Testis (tissue), 5 donors: ENCODE measurements at places on chromosomes 12 and 14. TPM values are rescaled to one million over a fixed set of nuclear protein-coding genes. Genes with fewer than 3 reads are reported as not detected.
A peak's percentile ranks its signal among the peaks of the same experiment; 100 is the strongest.

The ALDH2 gene
- total RNA-seq, result 58.4 TPM

The YAF2 gene
- total RNA-seq, result 26.6 TPM

The IL23A gene
- 8.4 TPM for total RNA-seq

The MYF6 gene
- not detected for total RNA-seq

The NANOG gene
- total RNA-seq, result 0.50 TPM

The THTPA gene
- total RNA-seq, result 25.1 TPM

The AJUBA gene
- total RNA-seq, result 11.3 TPM

The CLEC1A gene
- 3.2 TPM for total RNA-seq

The ASPG gene
- total RNA-seq, result 2.7 TPM

The STAB2 gene
- 2.7 TPM for total RNA-seq

The PLEKHG3 gene
- total RNA-seq, result 20.1 TPM

The CCDC85C gene
- total RNA-seq, result 26.4 TPM

The IAPP gene
- not detected for total RNA-seq

The NOS1 gene
- 3.1 TPM for total RNA-seq

The FGF6 gene
- total RNA-seq, result not detected

The NFE2 gene
- total RNA-seq, result 0.94 TPM

The GALNT6 gene
- total RNA-seq, result 2.8 TPM

The NINJ2 gene
- total RNA-seq, result 17.3 TPM

The BMAL2 gene
- 3.7 TPM for total RNA-seq

GRCh38 chr14:47596860-47597259 is 78.5 kb downstream of the MDGA2 start:
- H3K36me3 ChIP-seq, result no peaks in the 10 kb centered on the region
- no peak overlapping the region for H3K27ac ChIP-seq
- no peaks in the 10 kb centered on the region for H3K4me1 ChIP-seq
- no peak for DNase-seq
- H3K27me3 ChIP-seq, result no peaks in the 10 kb centered on the region

- no peak overlapping the region for H3K27ac ChIP-seq
- H3K4me3 ChIP-seq, result no peak overlapping the region
- no peaks in the 10 kb centered on the region for H3K36me3 ChIP-seq
- no peak for DNase-seq
- H3K4me1 ChIP-seq, result peaks cover 5% of the 10 kb centered on the region
Observed at GRCh38 chr14:65351493-65352194, 60.9 kb upstream of the FUT8 start.

DNA sequence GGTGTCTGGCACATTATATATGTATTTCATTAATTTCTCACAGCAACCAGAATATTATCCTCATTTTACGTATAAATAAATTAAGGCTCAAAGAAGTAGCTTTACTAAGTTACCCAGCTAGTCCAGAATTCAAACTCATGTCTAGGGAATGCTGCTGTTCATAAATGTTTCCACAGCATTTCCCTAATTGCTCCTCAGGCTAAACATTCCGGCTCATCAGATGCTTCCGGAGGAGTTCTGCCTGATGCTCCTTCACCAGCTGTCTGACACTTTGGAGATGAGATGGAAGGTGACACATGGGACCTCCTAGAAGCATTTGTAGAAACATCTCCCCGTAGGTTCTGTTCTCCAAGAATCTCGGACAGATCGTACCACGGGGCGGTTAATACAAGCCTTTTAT is 12.1 kb downstream of the KRT85 start:
- no peak overlapping the region for H3K4me3 ChIP-seq
- no peaks in the 10 kb centered on the region for H3K4me1 ChIP-seq
- H3K27ac ChIP-seq, result no peak overlapping the region
- H3K27me3 ChIP-seq, result no peaks in the 10 kb centered on the region
- no peaks in the 10 kb centered on the region for H3K36me3 ChIP-seq
- DNase-seq, result no peak

GRCh38 chr14:31660728-31661127 is 99.5 kb downstream of the NUBPL start:
- H3K27ac ChIP-seq, result no peak overlapping the region
- no peak for DNase-seq
- H3K4me1 ChIP-seq, result no peaks in the 10 kb centered on the region
- no peak overlapping the region for H3K4me3 ChIP-seq

GRCh38 chr12:12645485-12645884 is 33.8 kb downstream of the CREBL2 start:
- no peak overlapping the region for H3K27ac ChIP-seq
- H3K27me3 ChIP-seq, result no peaks in the 10 kb centered on the region
- no peaks in the 10 kb centered on the region for H3K4me1 ChIP-seq
- no peak overlapping the region for H3K4me3 ChIP-seq

- no peak overlapping the region for H3K4me3 ChIP-seq
- no peaks in the 10 kb centered on the region for H3K27me3 ChIP-seq
- H3K36me3 ChIP-seq, result no peaks in the 10 kb centered on the region
- no peak for DNase-seq
- peaks cover 60% of the 10 kb centered on the region for H3K4me1 ChIP-seq
Observed at GRCh38 chr12:124493809-124494750, 73.3 kb downstream of the NCOR2 start.

DNA sequence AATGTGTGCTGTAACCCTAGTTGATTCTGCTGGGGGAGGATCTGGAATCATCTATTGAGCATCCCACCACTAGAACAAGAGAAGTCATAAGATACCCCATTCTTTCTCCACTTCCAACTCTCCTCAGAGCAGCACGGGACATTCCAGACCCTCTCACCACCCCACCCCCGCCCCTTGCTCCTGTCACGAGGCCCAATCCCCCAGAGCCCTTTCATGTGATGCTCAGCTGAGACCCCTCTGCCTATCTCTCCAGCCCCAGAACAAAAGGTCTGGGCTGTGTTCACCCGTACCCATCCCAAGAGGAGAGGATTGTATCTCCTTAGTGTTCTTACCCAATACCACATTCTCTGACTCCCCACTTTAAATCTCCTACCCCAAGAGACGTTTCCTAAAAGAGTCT is 602 bp downstream of the PMEL start:
- H3K27ac ChIP-seq, result no peak overlapping the region
- H3K4me3 ChIP-seq, result no peak overlapping the region
- H3K27me3 ChIP-seq, result no peaks in the 10 kb centered on the region
- peaks cover 21% of the 10 kb centered on the region for H3K4me1 ChIP-seq

DNA sequence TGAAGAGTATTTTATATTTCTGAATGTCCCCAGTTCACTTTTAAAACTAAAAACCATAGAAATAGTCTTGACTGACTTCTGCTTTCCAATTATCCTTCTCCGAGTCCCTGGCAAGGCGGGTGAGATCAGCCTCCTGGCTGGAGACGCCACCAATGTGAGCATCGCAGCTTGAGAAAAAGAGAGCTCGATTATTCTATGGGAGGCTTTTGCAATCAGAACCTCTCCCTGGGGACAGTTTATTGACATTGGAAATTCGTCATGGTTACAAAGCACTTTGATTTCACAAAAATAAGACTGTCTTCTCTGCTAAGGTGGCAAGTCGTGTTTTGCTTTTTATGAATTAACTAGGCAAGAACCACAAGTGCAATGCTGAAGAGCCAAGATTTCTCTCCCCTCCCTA is 23.6 kb upstream of the GPHB5 start:
- H3K27ac ChIP-seq, result no peak overlapping the region
- H3K36me3 ChIP-seq, result no peaks in the 10 kb centered on the region
- DNase-seq, result no peak
- H3K4me1 ChIP-seq, result no peaks in the 10 kb centered on the region

- no peaks in the 10 kb centered on the region for H3K27me3 ChIP-seq
- DNase-seq, result no peak
- H3K4me1 ChIP-seq, result peaks cover 2% of the 10 kb centered on the region
- no peak overlapping the region for H3K4me3 ChIP-seq
- H3K36me3 ChIP-seq, result no peaks in the 10 kb centered on the region
Observed at GRCh38 chr12:122724641-122725243, 5.9 kb downstream of the HCAR1 start.

GRCh38 chr12:24822121-24822899 is 126.6 kb downstream of the BCAT1 start:
- no peak overlapping the region for H3K4me3 ChIP-seq
- no peak for DNase-seq
- no peaks in the 10 kb centered on the region for H3K27me3 ChIP-seq
- no peaks in the 10 kb centered on the region for H3K36me3 ChIP-seq

DNA sequence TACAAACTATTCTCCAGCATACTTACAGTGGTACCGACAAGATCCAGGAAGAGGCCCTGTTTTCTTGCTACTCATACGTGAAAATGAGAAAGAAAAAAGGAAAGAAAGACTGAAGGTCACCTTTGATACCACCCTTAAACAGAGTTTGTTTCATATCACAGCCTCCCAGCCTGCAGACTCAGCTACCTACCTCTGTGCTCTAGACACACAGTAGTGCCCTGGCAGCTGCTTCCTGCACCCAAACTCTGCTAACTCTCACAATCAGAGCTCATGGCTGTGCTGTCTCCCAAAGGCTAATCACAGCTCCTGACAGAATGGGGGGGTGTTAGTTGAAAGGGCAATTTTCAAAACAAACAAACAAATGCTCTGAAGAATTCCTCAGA is 95.2 kb upstream of the OR4E1 start:
- no peaks in the 10 kb centered on the region for H3K36me3 ChIP-seq
- no peak overlapping the region for H3K4me3 ChIP-seq
- no peaks in the 10 kb centered on the region for H3K27me3 ChIP-seq
- no peak for DNase-seq

DNA sequence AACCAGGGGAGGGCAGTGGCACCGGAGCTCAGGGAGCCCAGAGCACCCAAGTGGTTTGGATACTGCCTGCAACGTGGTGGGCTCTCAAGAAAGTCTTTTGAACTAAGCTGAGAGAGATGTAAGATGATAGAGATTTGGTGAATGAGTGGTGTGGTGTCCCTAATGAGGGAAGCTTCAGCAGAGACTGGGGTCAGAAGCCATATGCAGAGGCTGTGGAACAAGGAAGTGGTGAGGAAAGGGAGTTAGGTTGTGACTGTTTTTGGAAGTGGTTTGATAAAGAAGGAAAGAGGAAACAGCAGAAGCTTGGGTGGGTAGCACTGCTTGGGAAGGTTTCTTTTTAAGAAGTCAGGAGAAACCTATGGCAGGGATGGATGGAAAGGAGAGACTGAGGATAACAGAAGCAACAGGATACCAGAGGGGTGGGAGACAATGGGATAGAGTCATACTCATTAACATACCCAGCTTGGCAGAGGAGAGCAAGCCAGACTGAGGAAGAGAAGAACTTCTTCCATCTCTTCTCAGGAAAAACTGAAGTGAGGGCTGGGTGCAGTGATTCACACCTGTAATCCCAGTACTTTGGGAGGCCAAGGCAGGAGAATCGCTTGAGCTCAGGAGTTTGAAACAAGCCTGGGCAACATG is 24.1 kb downstream of the SLC4A8 start:
- H3K4me3 ChIP-seq, result no peak overlapping the region
- H3K36me3 ChIP-seq, result no peaks in the 10 kb centered on the region
- no peak overlapping the region for H3K27ac ChIP-seq
- H3K27me3 ChIP-seq, result no peaks in the 10 kb centered on the region
- DNase-seq, result no peak

DNA sequence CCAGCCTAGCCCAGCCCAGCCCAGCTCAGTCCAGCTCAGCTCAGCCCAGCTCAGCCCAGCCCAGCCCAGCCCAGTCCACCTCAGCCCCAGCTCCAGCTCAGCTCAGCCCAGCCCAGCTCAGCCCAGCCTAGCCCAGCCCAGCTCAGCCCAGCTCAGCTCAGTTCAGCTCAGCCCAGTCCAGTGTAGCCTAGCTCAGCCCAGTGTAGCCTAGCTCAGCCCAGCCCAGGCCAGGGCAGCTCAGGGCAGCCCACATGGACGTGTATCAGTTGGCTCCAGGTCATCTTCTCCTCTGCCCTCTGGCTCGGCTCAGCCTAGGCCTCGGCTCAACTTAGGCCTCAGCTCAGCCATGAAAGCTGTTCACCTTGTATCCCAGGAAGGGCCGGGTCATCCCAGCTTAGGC is 64.7 kb downstream of the TMEM121 start:
- no peaks in the 10 kb centered on the region for H3K27me3 ChIP-seq
- no peaks in the 10 kb centered on the region for H3K36me3 ChIP-seq
- H3K4me1 ChIP-seq, result no peaks in the 10 kb centered on the region
- DNase-seq, result no peak
- no peak overlapping the region for H3K27ac ChIP-seq

DNA sequence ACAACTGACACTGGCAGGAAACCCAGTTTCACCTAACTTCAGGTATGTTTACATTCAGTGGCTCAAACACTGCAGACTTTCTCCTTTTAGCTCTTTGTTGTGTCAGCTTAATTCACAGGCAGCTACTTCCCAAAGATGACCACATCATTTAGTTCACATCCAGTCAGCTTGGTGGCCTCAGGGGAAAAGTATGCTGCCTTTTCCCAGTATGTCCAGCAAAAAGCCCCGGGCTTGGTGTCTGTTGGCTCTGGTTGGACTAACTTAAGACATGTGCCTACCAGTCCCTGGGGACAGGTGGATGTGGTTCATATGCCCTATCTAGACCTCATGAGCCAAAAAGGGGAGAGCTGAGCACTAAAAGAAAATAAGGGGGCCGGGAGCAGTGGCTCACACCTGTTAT is 56.4 kb downstream of the GOLGA5 start:
- H3K27ac ChIP-seq, result no peak overlapping the region
- H3K4me3 ChIP-seq, result no peak overlapping the region
- no peaks in the 10 kb centered on the region for H3K36me3 ChIP-seq
- no peak for DNase-seq
- H3K27me3 ChIP-seq, result no peaks in the 10 kb centered on the region
- no peaks in the 10 kb centered on the region for H3K4me1 ChIP-seq

- no peak overlapping the region for H3K27ac ChIP-seq
- H3K27me3 ChIP-seq, result no peaks in the 10 kb centered on the region
- H3K36me3 ChIP-seq, result no peaks in the 10 kb centered on the region
Observed at GRCh38 chr14:75497191-75497590, 25.1 kb upstream of the BATF start.

- H3K27me3 ChIP-seq, result no peaks in the 10 kb centered on the region
- no peak overlapping the region for H3K27ac ChIP-seq
- no peak for DNase-seq
- no peaks in the 10 kb centered on the region for H3K36me3 ChIP-seq
- no peaks in the 10 kb centered on the region for H3K4me1 ChIP-seq
Observed at GRCh38 chr12:106655577-106655976, 72.8 kb downstream of the RFX4 start.

GRCh38 chr12:48542300-48542928 is 17.0 kb downstream of the OR8S1 start:
- H3K4me1 ChIP-seq, result no peaks in the 10 kb centered on the region
- H3K4me3 ChIP-seq, result no peak overlapping the region
- DNase-seq, result no peak

DNA sequence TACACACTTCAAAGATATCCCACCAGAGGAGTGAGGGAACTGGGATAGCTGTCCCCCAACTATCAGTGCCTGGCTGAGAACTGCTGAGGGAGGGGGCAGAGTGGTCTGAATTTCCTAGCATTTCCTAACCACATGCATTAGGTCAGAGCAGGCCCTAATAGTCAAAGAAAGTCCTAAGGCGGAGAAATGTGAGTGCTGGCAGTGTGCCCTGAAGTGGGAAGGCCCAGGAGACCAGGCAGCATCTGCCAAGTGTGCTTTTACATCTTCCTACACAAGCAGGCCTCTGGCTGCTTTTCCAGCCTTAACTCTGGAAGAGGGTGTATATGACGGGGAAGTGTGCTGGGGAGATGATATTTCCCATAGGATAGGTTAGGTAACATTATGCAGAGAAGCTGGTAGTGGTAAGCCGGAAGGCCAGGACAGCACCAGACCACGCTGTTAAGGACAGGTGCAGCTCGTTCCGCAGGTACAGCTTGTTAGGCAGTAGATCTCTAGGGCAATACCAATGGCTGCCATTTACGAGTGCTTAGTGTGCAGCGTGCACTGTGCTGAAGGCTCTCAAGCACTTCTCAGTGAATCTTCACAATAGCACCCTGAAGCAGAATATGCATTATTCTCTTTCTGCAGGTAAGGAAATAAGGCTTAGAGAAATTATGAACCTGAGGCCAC is 9.1 kb upstream of the CCDC198 start:
- peak; percentile 42 for DNase-seq
- H3K4me1 ChIP-seq, result no peaks in the 10 kb centered on the region
- H3K36me3 ChIP-seq, result no peaks in the 10 kb centered on the region
- no peak overlapping the region for H3K4me3 ChIP-seq
- no peak overlapping the region for H3K27ac ChIP-seq
